ENCODE measurements at places on chromosomes 2 and 18.

DNA sequence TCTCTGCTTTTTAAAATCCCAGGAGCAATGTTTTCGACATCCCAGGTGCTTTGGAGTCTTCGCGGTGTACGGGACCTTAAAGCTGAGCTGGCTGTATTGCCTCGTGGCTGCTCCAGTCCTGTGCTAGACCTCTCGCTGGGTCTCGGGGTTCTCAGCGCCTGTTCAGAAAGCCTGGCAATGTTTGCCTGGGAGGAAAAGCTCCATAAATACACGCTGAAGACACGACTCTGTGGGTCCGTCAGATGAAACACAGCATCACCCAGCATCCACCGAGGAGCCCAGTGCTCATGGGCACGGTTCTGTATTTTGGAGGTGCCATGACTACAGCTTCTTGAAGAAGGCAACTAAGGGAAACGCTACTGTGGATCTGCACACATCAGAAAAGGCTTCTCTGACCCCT, 21.6 kb downstream of the MBP start:
- DNase-seq: peak; percentile 44

DNA sequence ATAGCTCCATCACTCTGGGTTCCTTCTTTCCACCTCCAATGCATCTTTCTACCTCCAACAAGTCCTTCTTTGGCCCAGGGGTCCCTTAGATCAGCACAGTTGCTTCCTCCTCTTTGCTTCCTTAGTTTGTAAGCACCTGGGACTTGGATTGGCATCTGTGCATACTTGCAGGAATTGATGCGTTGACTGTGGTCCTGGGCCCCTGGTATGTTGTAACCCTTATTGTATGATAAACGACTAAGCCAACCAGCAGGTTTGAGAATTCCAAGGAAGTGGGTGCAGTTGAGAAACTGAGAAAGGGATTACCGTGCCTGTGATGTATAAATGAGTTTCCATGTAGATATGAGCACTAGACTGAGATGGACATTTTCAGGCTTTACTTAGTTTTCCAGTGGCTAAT, 55.9 kb downstream of the ARHGAP28 start:
- no peak for DNase-seq

DNA sequence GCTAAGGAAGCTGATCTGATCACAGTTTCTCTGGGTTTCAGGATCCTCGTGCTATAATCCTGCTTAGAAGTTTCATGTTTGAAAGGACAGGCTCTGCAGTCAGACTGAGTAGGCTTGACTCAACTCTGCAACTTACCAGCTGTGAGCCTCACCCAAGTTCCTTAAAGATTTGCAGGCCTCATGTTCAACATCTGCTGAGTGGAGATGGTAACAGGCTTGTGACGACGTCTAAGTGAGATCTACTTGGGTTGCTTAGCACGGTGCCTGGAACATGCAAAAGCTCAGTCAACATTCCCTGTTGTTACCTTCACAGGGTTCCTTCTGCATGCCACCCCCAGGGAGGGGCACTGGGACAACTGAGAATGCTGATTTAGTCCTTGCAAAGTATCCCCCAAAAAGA, 164.2 kb downstream of the C1D start:
- DNase-seq: no peak

- no peak for DNase-seq
These were observed 69.7 kb downstream of the PRKCE start for GRCh38 chr2:45721150-45721549.

GRCh38 chr18:22539051-22539765, 121.5 kb upstream of the CTAGE1 start:
- no peak for DNase-seq

- no peak for DNase-seq
These were observed 202.2 kb downstream of the CDH20 start for GRCh38 chr18:61535401-61535800.

DNA sequence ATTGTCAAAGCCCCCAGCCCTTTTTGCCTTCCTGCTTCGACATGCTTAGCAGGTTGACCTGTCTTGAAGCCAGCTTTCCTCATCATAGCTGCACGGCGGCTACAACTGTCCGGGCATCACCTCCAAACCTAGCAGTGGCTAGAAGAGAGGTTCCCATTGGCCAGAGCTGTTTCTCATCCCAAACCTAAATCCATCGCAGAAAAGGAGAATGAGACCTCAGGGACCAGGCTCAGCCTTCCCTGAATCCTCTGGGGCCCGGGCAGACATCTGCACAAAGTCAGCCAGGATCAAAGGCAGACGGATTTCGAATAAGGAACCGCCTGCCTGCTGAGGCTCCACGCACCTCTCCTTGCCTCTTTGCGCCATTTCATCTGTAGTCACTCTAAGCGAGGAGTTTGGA, 101.7 kb upstream of the SLC66A3 start:
- DNase-seq: no peak

DNA sequence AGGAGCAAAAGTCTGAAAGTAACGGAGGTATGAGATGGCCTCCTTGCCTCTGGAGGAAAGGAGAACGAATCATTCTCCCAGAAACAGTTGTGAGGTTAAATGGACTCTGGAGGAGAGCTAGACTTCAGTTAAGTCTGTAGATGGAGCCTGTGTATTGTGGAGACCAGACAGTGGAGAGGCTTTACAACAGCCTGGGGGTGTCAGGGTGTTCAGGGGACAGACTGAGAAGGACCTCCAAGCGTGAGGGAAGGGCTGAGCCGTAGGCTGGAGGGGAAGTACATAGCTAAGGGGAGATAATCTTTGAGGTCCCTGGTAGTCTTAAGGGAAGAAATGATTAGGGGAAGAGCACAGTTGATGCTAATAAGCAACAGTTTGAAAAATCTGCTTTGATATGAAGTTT, 76.6 kb downstream of the GALNT1 start:
- DNase-seq: no peak

DNA sequence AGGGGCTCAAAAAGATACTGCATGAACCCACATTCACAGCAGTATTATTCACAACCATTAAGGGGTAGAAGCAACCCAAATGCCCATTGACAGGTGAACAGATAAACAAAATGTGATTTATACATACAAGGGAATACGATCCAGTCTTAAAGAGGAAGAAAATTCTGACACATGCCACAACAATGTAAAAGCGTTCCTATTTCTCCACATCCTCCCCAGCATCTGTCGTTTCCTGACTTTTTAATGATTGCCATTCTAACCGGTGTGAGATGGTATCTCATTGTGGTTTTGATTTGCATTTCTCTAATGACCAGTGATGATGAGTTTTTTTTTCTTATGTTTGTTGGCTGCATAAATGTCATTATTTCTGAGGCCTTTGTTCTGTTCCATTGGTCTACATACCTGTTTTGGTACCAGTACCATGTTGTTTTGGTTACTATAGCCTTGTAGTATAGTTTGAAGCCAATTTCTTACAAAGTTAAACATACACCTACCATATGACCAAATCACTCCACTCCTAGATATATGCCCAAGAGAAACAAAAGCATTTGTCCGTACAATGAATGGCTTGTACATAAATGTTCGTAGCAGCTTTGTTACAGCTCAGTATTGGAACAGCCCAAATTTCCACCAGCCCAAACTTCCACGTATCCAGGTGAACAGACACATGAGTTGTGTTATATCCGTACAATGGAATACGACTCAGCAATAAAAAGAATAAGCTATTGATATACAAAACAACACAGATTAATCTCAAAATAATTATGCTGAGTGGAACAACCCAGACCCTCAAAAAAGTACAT, 85.1 kb downstream of the TMEM131 start:
- DNase-seq: no peak

GRCh38 chr2:177682836-177683660, 290.5 kb downstream of the AGPS start:
- no peak for DNase-seq

- DNase-seq: no peak
These were observed 577.8 kb upstream of the NXPH2 start for GRCh38 chr2:139357972-139358371.

DNA sequence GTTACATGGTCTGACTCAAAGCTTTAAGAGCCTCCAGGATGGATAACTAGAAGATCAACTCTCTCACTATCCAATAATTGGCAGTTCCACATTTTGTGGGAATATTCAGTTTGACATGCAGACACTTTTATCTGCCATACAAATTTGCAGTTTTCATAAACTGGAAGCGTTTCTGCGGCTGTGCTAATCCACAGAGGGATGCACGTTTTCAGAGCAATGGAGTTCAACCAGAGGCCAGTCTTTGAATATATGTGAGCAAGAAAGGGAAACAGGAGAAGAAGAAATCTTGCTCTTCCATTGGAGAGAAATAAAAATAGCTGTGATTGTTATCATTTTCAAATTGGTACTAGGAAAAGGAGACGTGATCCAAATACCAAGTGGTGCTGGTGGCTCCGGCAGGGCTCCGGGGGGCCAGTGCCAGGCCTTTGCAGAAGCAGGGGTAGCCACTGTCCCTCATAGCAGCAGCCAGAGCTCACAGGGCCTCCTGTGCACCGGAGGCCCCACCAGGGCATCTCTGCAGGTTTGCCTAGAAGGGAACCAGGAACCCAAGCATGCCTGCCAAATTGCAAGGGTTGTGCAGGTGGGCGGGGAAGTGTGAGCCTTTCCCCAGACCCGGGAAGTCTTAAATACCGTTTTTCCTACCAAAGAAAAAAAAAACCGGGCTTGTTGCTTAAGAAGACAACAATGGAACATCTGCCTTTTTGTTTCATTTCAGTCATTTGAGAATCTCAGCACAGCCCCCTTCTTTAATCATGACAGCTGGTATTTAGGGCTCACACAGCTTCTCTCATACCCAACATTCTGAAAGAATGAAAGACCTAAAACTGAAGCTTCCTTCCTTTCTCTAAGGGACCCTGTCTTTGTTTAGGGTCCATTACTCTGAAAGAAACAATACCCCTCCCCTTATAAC, 791.1 kb upstream of the SOX11 start:
- no peak for DNase-seq

DNA sequence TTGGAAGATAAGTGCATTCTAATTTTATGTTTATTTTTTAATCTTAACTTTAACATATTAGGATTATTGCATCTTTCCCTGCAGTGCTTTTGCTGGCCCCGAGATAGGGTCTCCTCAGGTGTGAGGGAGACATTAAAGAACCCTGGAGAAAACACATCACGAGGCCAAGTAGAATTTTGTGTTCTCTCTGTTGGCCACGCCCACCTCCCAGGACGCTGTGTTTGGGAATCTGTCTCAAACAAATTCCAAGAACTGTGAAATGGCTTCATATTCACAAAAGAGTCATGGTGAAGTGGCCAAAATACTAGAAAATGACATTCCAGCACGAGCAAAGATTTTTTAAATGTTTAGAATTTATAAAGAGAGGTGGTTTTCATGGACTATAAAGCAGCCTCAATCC, 27.3 kb downstream of the RNF144A start:
- DNase-seq: no peak

DNA sequence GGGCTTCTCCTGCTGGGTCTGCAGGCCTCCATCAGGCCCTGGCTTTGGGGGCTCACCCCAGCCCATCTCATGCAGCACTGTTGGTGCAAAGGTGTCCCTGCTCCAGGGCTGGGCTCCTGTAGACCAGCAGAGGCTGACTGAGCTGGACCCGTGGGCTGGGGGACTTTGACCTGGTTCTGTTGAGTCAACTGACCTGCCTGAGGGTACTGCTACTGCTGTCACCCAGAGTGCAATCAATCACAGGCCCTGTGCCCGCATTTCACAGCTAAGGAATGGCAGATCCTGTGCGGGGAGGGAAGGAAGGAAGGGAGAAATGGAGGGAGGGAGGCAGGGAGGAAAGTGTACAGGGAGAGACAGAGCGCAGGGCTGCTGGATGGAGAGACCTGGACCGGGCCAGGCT, 136.8 kb downstream of the TPO start:
- DNase-seq: no peak

All from activated CD8-positive, alpha-beta memory T cell treated with anti-CD3 and anti-CD28 coated beads, Interleukin-2, amount 50 U/mL, for 48 hours (primary cell).